ENCODE measurements at places on chromosomes 7 and 10.

DNA sequence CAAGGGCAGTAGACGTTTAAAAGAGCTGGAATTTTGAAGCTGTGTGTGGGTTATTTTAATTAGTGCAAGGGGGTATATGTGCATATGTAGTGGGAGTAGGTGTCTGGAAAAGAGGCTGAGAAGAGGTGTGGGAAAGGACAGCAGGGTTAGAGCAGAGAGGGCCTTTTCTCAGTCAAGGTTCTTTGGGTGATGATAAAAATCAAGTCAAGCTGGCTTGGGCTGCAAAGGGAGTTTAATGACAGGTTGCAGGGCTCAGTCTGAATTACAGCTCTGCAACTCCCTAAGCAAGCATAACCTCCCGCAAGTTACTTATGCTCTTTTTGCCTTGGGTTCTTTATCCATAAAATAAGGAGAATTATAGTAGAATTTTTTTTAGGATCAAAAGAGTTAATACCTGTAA lies 83.5 kb downstream of the RELN start:
- DNase-seq = no peak

GRCh38 chr7:94176694-94177200 lies 172.6 kb upstream of the BET1 start:
- no peak for DNase-seq

DNA sequence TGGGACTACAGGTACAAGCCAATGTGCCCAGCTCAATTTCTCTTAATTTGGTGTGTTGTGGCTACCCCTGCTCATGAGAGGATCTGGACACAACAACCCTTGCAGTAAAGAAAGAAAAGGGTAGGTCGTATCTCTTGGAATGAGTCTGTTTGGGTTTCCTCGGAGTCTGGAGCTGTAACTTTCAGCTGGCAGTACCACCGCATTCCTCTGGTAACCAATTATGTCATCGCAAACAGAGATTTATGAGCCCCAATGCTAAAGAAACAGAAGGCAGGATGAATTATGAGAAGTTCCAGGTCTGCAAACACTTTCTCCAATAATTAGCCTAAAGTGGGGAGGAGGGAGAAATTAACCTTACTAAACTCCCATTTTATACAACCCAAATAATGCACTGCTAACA lies 186.6 kb upstream of the NRP1 start:
- DNase-seq = peak; percentile 36

DNA sequence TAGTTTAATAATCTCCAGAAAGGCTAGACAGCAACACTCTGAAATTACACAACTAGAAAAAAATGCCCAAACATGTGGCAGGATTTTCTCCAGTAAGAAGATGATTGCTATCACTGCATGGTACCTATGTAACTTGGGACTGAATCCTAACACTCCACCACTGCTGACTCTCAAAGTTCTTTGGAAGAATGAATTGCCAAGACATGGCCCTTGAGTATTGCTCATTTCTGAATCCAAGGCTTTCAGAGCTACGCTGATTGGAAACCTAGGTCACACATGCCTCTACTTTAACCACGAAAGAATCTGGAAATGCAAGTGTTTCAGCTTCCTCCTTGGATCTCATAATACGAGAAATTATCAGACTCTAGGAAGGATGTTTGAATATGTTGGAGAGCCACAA lies 167.5 kb upstream of the CELF2 start:
- no peak for DNase-seq

- DNase-seq = peak; percentile 71
Measured at GRCh38 chr10:22630234-22631174, 83.9 kb downstream of the PIP4K2A start.

GRCh38 chr7:127154101-127154500 lies 98.6 kb downstream of the GRM8 start:
- DNase-seq = no peak

- no peak for DNase-seq
Measured at GRCh38 chr7:131300078-131300477, 27.6 kb upstream of the MKLN1 start.

GRCh38 chr7:7157887-7158271 lies 24.5 kb upstream of the C1GALT1 start:
- peak; percentile 57 for DNase-seq

DNA sequence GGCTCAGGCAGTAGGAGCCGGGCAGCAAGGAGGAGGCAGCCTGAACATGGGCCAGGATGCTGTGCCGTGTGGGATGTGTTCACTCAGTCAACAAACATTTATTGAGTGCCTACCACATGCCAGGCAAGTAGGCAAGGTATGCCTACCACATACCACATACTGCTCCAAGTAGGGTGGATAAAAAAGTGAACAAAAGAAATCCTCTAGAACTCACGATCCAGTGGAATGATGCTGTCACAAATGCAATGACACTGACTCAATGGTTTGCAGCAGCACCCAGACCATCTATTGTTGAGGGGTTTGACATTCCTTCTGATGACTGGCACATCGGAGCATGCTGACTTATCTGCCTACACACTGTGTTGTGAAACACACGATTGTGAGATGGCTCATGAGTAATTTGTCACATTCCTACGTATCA lies 413.5 kb downstream of the NRG3 start:
- peak; percentile 57 for DNase-seq

DNA sequence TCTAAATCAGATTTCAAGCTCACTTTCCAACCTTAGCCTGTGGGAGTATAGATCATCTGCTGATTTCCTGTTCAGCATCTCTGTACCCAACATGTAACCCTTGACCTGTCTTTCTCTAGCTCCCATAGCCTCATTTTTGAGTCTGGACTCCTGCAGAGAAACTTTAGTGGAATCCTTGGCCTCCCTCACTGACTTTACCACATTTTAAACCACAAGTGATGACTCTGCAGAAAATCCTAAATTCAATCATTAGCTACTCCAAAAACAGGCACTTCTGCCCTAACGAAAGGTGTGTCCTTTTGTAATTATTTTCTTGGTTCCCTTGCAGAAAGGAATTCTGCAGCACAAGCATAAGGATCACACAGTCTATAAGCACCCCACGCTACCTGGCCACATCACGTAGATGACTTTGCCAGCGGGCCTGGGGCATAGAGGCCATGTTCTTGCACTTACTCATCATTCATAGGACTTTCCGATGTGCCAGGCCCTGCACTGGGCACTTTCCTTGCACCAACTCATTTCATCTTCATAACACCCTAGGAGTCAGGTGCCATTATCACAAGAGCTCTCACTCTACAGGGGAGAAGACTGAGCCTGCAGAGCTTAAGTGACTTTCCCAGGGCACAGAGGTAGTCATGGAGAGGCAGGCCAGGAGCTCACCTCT lies 57.2 kb upstream of the OPALIN start:
- peak; percentile 29 for DNase-seq

GRCh38 chr10:23538968-23539367 lies 100.1 kb downstream of the OTUD1 start:
- DNase-seq = no peak

- no peak for DNase-seq
Measured at GRCh38 chr7:106864298-106865081, 592 bp upstream of the PIK3CG start.

DNA sequence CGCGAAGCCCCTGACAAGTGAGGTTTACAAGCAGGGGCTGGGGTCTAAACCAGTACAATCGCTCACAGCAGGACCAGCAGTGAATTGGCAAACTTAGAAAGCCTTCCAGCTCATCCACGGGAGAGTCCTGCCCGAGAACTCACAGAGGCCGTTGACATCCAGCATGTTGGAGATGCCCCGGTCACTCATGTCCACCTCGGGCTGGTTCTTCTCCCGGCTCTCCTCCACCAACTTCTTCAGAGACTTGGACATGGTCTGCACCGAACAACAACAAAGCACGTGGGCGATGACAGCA lies 447 bp downstream of the RSU1 start:
- no peak for DNase-seq

GRCh38 chr7:27560706-27561235 lies 101.9 kb downstream of the HIBADH start:
- peak; percentile 89 for DNase-seq

DNA sequence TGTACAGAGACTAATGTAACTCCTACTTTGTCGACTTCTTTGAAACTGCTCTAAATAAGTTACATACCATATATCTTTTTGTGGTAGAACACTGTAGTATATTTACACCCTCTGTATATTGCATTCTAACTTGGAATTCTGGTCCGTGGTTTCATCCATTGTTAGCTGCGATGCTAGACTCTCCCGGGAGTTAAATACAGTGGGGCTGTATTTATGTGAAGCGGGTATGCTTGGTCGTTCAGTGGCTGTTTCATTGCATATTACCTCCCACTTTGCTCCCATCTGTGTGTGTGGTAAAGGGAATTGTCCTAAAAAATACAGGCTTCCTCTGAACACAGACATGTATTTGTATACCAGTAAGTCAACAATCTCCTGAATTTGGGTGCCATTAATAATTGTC lies 231.1 kb downstream of the SLC25A13 start:
- DNase-seq = no peak

GRCh38 chr7:50710441-50711154 lies 72.1 kb downstream of the GRB10 start:
- no peak for DNase-seq

DNA sequence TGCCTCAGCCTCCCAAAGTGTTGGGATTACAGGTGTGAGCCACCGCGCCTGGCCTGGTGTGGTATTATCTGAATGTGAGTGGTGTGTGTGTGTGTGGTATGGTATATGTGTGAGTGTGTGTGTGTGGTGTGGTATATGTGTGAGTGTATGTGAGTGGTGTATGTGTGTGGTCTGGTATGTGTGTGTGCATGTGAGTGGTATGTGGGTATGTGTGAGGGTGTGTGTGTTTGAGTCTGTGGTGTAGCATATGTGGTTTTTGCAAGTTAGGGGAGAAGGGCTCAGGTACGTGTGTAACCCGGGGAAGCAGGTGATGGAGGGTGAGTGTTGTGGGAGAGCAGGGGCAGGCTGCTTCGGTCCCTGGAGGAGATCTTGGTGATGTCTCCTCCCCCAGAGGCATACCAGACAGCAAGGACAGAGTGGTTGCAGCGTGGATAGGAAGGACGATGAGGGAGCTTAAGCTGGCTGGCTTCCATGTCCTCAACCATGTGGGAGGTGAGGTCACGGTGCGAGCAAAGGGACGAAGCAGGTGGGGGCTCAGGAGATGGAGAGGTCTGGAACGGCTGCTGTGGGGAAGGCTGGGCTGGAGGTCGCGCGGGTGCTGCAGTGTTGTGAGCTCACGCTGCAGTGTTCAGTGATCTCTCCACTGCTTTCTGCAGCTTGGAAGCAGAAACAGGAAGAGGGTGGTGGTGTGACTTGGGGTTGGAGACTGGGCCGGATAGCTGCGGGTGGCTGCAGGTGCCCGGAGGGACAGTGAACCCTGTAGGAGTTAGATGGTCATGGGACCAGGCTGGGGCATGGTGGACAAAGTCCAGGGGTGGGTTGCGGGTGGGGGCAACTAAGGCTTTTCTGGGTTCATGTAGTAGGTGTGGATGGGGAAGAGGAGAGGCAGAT lies 5.0 kb downstream of the ZYX start:
- no peak for DNase-seq

- no peak for DNase-seq
Measured at GRCh38 chr7:28957064-28957750, 923 bp downstream of the TRIL start.

DNA sequence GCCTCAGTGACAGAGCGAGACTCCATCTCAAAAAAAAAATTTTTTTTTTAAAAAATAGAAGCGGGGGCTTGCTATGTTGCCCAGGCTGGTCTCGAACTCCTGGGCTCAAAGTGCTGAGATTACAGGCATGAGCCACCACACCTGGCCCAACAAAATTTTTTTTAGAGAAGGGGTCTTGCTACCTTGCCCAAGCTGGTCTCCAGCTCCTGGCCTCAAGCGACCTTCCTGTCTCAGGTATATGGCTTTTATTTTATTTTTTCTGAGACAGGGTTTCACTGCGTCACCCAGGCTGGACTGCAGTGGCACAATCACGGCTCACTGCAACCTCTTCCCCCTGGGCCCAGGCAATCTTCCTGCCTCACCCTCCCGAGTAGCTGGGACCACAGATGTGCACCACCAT lies 1.6 kb upstream of the ABHD11 start:
- DNase-seq = no peak

GRCh38 chr7:45416846-45417245 lies 157.3 kb upstream of the ADCY1 start:
- no peak for DNase-seq

- DNase-seq = no peak
Measured at GRCh38 chr10:91495402-91495801, 85.3 kb downstream of the HECTD2 start.

GRCh38 chr7:132472463-132473120 lies 103.7 kb downstream of the PLXNA4 start:
- DNase-seq = peak; percentile 61

- DNase-seq = no peak
Measured at GRCh38 chr7:124059375-124059774, 26.5 kb upstream of the TMEM229A start.

GRCh38 chr7:130752424-130752823 lies 18.4 kb upstream of the KLF14 start:
- no peak for DNase-seq

DNA sequence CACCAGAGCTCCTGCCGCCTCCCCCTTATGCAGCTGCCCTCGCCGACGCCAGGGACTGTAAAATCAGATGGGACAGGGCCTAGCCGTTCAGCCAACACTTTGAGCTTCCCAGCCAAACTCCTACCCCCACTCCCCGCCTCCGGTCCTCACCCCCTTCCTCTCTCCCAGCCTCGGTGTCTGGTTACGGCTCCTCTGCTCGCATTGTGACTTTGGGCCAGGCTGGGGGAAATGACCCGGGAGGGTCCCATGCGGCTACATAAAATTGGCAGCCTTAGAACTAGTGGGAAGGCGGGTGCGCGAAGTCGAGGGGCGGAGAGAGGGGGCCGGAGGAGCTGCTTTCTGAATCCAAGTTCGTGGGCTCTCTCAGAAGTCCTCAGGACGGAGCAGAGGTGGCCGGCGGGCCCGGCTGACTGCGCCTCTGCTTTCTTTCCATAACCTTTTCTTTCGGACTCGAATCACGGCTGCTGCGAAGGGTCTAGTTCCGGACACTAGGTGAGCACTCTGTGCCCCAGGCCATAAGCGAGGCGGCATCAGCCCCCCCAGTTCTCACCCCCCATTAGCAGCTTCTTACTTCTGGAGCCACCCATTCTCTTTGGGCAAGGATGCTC lies at the start of gene KAZALD1:
KAZALD1 (plus strand) TSS at position 366 of the 608 bp plus-strand sequence. CDS start 604 bp downstream, outside the sequence.
- no peak for DNase-seq

GRCh38 chr10:125772112-125772863 lies 3.3 kb downstream of the MMP21 start:
- DNase-seq = no peak

DNA sequence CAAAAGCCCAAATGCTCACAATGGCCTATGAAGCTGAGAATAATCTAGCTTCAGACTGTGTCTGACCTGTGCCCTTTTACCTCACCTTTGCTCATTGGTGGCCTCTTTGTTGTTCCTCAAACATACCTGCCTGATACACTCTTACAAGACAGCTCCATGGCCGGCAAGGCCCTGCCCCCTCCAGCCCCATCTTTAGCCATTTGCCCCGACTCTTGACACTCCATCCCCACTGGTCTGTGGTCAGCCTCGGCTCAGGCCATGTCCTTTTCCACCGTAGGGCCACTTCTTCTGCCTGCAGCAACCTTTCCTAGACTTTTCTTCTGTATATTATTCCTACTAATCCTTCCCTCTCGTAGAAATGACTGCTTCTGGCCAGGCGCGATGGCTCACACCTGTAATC lies 265.2 kb downstream of the RPS24 start:
- no peak for DNase-seq

- no peak for DNase-seq
Measured at GRCh38 chr7:106177738-106178592, 65.9 kb upstream of the SYPL1 start.

- DNase-seq = no peak
Measured at GRCh38 chr7:127256041-127256725, 3.4 kb upstream of the GRM8 start.

GRCh38 chr7:17460665-17461064 lies 162.2 kb downstream of the AHR start:
- DNase-seq = no peak

GRCh38 chr10:11153766-11154165 lies 136.1 kb downstream of the CELF2 start:
- DNase-seq = no peak

GRCh38 chr10:96764425-96765060 lies 44.2 kb upstream of the PIK3AP1 start:
- DNase-seq = no peak
